ENCODE measurements at places on chromosomes 12 and 14.

GRCh38 chr14:68345738-68346137, 447.1 kb downstream of the ZFP36L1 start:
- no peak for DNase-seq

DNA sequence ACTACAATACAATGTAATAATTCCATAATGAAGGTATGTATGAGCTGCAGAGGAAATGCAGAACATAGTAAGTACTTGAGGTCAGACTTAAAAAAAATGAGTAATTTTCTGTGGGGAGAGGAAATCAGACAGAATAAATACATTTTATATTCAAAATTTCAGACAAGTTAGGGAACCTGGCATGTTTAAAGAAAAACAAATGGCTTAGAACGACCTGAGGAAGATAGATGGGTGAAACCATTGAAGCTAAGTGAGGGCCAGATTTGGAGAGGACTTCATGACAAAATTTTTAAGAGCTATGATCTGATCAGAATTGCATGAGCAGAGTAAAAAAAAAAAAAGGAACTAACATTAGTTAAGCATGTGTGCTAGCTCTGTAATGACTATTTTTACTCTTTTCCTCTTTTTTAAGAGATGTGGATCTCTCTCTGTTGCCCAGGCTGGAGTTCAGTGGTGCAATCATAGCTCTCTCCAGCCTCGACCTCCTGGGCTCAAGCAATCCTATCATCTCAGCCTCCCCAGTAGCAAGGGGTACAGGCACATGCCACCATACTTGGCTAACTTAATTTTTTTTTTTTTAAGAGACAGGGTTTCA, 157.6 kb upstream of the PDE3A start:
- DNase-seq, result no peak

DNA sequence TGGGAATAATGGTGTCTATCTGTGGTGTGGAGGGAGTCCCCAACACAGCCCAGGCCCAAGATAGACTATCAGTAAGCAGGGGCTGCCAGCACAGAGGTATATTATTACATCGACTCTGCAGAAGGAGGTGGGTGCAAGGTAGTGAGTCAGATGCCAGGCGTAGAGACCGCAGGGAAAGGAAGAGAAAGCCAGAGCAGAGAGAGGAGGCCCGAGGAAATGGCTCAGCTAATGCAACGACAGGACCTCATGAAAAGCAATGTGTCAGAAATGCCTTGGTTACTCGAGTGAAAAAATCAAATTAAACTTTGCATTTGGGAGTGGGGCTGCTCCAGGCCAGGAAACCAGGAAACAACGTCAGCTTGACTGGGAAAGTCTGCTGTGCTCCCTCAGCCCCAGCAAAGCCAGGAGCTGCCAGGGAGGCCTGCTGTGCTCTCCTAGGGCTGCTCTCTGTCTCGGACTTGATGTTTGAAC, 173.2 kb downstream of the SUDS3 start:
- no peak for DNase-seq

DNA sequence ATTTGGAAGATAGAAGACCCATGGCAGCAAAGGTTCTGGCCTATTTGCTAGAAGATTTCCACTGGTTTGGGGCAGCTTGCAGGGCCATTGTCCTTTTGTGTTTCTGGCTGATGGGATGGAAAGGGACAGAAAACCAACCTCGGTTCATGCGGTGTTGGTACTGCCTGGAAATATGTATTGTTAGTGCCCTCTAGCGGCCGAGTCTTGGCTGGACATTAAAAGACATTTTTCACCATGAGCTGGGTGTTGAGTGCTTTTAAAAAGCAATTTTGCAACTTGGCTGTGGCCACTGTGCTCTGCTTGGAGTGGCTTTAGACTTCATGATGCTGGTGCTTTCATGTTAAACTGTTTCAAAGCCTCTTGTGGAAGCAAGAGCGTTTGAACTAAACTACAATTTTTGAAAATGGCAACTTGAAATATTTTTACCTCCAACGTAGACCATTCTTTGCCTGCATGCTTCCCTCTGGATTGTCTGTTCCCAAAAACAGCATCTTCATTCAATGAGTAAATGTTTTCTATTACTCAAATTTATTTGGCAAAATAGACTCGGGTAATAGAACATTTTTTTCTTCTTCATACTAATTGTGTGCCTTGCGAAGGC, 102.7 kb upstream of the TBX5 start:
- DNase-seq, result peak; percentile 45

- no peak for DNase-seq
Observed at GRCh38 chr12:79925492-79925891, 9.4 kb downstream of the PPP1R12A start.

DNA sequence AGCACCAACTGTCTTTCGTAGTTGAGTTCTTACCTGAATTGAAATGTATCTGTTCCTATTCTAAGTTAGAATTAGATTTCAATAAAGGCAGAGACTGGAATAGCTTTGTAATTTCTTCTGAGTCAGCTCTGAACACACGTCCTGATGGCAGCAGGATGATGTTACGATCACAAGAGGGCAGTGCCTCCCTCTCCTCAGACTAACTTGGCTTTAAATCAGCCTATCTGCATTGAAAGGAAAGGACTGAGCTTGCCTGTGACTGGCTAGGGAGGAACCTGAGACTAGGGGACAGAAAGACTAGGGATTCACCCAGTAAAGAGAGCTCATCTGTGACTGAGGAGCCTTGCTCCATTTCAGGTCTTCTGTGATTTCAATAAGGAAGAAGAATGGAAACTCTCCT, 323.7 kb upstream of the OR4E1 start:
- DNase-seq, result no peak

DNA sequence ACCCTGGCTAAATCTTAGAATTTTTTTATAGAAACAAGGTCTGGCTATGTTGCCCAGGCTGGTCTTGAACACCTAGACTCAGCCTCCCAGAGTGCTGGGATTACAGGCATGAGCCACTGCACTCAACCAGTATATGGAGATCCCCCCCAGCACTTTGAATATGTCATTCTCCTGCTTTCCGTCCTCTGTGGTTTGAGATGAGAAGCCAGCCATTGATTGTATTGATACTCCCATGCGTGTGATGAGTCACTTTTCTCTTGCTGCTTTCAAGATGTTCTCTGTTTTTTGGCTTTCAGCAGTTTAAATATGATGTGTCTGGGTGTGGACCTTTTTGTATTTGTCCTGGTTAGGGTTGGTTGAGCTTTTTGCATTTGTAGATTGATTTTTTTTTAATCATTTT, 75.2 kb upstream of the DNM1L start:
- no peak for DNase-seq

DNA sequence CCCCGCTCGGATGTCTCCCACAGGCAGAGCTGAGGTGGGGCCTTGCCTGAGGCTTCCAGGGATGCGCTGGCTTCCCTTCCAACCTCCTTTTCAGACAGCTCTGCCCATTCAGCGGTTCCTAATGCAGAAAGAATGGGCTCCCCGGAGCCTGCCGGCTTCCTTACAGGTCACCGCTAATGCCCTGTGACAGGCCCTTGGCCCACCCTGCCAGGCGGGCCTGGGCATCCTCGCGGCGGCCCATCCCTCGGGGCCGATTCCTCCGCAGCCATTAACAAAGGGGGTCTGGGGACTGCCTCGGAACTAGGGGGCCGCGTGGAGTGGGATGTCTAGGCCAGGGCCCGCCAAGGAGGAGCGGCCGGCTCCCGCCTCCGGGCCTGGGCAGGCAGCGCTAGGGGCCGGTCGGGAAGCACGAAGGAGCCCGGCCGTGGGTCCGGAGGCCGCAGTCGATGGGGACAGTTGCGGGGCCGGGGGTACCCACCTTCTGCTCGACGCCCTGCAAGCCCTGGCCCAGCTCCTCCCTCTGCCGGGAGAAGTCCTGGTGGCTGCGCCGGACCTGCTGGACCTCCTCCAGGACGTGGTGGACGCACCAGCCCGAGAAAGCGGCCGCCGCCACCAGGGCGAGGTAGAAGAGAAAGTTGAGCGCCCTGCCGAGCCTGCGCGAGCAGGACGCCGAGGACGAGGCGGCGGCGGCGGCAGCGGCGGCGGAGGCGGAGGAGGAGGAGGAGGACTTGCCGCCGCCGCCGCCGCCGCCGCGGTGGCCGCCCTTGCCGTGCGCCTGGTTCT, 738 bp downstream of the CKAP4 start:
- DNase-seq, result peak; percentile 41

- DNase-seq, result no peak
Observed at GRCh38 chr12:51809193-51809592, 39.3 kb downstream of the FIGNL2 start.

DNA sequence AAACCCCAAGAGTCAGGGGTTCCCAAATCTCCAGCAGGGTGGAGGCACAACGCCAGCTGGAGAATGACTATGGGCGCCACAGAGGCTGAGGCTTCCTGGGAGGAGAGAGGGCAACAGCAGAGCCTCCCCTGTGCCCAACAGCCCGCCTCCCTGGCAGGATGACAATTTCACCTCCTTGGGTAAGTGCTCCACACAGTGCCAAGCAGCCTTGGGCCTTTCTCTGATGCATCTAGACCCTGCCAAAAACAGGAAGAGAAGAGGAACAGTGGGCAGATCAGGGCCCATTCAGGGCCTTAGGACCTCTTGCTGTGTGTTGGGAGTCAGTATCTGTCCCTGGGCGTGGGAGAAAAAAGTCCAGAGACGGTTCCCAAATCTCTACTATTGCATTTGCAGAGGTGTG, 5.0 kb upstream of the OR10P1 start:
- DNase-seq, result no peak

DNA sequence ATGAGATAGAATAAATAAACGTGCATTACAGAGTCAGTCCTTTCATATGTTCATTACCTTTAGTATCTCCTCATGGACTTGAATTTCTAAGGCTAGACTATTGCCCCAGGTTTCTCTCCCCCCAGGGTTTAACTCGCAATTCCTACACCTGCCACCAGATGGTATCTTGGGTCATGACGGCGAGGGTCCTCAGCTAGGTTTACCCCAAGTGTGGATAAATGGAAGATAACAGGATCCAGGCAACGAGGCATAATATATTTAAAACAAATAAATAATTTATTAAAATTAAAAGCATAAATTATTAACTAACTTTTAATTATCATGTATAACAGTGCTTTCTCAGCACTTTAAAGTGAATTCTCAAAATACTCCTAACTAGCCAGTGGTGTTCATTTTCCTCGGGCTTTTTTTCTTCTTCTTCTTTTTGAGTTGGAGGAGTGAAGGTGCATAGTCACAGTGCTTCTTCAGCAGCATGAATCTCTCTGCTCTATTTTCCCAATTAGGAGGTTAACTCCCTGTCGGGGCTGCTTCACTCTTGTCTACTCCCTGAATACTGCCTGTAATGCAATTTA, 243.5 kb upstream of the CAND1 start:
- peak; percentile 57 for DNase-seq

- DNase-seq, result no peak
Observed at GRCh38 chr12:124928912-124929530, 14.6 kb upstream of the UBC start.

GRCh38 chr12:131776237-131776889, 51.8 kb upstream of the MMP17 start:
- DNase-seq, result no peak

GRCh38 chr12:133106253-133106652, 23.8 kb downstream of the ZNF891 start:
- no peak for DNase-seq

DNA sequence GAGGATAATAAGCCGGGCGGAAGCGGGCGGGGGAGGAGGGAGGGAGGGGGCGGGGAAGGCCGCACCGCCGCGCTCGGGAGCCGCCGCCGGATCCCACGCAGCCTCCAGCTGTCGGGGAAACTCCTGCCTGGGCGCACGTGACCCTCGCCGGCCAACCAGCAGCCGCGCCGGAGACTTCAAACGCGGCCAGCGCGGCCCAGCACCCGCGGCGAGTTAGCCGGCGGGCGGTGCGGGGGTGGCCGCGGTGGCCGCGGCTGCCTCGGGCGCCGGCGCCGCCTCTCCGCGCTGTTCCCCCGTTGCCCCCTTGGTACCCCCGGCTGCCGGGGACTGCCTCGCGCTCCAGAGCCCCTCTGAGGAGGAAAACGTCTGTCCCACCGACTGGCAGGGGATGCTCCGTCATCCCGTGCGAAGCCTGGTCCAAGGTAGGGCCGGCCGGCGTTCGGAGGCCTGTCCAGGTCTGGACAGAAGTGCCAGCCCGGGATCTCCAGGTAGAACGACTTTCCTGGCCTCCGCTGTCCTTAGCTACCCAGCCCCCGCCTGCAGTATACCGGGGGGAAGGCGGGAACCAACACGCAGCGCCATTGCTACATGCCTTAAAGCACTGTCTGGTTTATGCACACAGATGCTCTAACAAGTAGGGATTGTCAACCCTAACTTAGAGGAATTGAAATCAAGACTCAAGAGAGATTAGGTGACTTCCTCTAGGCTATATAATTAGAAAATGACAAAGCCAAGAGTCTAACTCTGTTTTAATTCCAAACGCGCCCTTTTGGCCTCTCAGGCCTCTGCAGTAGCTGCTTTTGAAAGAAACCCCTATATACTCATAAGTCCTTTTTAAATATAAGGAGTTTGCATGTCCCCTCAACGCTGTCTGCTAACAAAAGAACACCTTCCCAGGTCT, at the start of gene YAF2:
Gene YAF2 (minus strand): TSS at position 9 of the 901 bp plus-strand sequence. CDS start 68 bp downstream, outside the sequence.
- peak; percentile 72 for DNase-seq

- no peak for DNase-seq
Observed at GRCh38 chr12:95318071-95318545, 100.5 kb downstream of the VEZT start.

DNA sequence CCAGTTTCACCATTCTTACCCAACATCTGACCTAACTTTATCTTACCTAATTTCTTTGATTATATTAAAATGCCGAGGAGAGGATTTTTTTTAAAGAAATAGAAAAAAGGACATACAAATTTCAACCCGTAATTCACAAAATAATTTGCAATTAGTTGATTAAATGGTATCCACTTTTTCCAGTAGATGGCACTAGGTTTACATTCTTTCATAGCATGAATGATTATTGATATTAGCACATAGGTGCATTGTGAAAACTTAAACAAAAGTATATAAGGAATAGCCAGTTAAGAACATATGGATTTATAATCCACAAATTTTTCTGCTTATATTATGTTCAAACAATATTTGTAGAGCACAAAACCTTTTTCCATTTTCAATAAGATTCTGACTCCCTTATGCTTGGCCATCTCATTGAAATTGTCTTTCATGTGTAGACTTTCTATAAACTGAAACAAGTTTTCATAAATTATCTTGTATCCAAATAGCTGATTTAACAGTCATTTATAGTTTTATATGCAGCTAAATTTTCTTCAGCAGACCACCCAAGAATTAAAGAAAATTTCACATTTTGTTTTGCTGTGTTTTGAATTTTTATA, 35.3 kb downstream of the MSRB3 start:
- no peak for DNase-seq

DNA sequence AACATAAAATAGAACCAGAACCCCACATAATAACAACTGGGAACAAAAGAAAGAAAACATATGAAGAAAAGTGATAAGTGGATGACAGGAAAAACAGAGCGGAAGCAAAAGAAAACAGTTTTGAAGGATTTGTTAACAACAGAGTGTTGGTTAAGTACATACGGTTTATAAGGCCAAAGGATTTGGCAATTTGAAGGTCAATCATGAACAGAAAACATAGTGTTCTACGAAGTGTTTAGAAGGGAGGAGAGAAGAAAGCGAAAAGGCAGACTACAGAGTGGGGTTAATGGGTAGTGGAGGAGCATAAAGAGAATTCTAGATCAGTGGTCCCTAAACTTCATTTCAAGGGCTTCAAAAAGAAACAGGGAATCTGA, 3.9 kb upstream of the AP4S1 start:
- DNase-seq, result no peak

- no peak for DNase-seq
Observed at GRCh38 chr14:43410631-43411030, 1096.5 kb downstream of the FSCB start.
